ENCODE measurements at places on chromosomes 5 and 9.

- no peak for DNase-seq
Measured at GRCh38 chr9:95087659-95088242, 229.8 kb downstream of the FANCC start.

GRCh38 chr9:13378154-13378553 is 98.7 kb upstream of the MPDZ start:
- DNase-seq = peak; percentile 86

DNA sequence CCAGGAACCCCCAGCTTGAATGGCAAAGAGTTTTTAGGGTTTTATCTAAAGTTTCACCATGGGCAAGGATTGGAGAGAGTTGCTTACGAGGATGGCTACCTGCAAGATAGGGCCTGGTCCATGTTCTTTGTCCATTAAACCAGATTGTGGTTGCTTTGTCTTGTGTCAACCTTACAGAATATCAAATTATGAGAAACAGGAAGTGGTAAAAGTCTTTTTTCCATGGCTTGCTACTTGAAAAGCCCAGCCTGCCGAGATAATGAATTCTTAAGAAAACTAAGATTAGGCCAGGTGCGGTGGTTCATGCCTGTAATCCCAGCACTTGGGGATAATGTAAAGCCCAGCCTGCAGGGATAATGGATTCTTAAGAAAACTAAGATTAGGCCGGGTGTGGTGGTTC is 24.4 kb downstream of the ZNF474 start:
- no peak for DNase-seq

GRCh38 chr5:109788596-109788995 is 98.9 kb downstream of the MAN2A1 start:
- DNase-seq = no peak

DNA sequence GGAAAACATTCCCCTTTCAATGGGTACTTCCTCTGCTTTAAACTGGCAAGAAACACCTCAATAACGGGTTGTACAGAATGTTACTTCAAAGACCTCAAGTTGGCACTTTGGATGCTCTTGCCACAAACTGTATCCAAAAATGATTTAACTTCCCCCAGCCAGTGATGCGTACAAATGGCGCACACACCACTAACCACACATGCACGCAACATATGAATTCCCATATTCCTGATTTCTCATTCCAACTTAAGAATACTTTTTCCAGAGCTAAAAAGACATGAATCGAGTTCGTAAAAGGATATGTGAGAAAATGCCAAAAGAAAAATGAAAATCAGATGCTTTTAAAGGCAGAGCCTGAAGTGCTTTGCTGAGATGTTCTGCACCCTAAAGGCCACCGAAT is 388.0 kb upstream of the PIK3R1 start:
- peak; percentile 81 for DNase-seq

DNA sequence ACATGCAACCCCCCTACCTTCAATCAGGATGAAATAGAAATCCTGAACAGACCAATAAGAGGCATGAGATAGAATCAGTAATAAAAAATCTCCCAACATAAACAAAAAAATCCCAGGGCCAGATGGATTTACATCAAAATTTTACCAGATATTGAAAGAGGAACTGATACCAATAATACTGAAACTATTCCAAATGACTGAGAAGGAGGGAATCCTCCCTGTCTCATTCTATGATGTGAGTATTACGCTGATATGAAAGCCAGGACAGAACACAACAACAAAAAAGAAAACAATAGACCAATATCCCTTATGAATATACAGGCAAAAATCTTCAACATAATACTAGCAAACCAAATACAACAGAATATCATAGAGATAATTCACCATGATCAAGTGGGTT is 109.0 kb upstream of the SMC2 start:
- DNase-seq = no peak

DNA sequence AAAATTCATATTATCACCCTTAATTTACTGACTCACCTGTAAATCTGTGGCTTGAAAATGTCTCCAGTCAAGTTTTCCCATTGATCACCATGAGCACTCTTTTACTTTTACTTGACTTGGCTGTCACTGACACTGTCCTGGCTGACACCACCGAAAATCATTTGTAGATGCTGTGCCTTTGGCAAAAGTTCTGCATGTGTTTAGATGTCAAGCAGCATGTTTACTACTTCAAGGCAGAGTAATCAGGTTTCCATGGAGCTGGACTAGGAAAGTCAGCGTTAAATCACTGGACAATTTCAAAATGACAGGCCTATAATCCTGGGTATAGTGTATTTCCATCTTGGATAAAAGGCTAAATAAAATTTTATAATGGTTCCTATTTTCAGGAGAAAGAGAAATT is 1530.6 kb upstream of the CDH6 start:
- DNase-seq = no peak

DNA sequence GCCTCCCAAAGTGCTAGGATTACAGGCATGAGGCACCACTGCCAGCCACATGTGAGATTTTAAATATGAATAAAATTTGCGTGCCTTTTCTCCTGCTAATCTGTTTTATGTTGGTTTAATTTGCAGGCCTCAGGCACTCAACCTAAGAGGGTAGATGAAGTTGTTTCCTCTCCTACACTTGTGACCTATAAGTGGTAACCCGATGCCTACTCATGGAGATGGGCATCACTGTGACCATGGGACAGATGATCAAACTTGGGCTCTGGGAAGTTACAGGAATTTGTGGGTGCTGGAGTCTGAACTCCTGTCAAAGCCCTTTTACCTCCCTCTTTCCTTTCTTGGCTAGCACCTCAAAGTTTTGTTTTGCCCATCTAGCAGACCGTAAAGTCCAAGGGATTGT is 1.1 kb downstream of the SLC28A3 start:
- no peak for DNase-seq

DNA sequence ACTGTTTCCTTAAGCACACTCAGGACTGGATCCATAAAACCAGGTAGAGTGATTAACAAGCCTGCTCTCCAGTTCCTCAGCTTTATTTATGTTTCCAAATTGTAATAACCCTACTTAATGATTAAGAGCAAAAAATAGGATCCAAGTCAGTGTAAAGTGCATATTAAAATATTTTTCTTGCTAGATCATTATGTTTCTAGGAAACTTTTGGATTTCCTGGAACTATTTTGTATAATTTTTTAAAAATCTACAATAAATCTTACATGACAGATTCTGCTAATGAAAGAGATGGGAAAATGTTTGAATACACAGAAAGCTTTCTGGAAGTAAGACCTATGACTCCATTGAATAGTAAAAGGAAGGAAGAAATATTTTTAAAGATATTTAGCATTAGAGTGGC is 35.5 kb downstream of the BHMT start:
- peak; percentile 22 for DNase-seq

GRCh38 chr5:179122411-179123108 is 62.4 kb downstream of the ZNF354C start:
- DNase-seq = no peak

- peak; percentile 80 for DNase-seq
Measured at GRCh38 chr9:80797101-80797829, 892.1 kb downstream of the TLE1 start.
